ENCODE measurements at places on chromosomes 2 and 18.
A peak's percentile ranks its signal among the peaks of the same experiment; 100 is the strongest.

DNA sequence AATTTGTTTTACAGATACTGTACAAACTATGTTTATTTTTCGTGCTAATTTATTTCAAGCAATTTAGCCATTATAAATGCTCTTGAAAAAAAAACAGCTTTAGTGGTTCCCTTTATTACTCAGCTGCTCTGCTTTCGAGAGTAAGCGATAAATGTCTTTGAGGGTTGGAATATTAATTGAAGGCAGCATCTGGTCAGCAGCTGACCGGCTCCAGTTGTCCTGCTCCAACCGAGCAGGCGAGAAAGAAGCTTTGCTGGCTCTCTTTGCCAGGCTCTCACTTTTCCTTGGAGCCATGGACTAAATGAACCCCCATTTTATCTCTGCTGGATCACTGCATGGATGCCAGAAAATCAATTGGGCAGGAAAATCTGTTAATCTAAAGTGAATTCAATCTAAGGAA lies 147.4 kb downstream of the LNPK start:
- no peak for DNase-seq

DNA sequence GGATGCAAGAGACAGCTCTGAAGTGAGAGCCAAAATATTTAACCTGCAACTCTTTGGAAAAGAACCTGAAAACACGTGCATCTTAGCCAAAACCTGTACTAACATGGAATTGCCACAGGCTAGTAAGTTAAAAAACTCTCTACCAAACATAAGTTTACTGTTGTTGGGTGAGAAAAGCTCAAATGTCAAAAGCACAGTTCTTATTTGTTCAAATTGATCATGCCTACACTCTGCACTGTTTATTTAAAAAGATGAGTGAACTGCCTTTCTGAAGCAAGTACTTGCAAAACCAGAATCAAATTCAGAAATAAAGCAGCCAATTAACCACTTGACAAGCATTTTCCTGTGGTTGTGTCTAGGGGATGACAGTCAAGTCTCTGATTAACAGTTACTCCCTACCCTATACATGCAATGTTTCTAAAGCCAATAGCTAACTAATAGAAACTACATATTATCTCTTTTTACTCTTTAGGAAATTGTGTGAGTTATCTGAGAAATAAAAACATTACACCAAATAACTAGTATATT lies 5.6 kb downstream of the IKZF2 start:
- no peak for DNase-seq

DNA sequence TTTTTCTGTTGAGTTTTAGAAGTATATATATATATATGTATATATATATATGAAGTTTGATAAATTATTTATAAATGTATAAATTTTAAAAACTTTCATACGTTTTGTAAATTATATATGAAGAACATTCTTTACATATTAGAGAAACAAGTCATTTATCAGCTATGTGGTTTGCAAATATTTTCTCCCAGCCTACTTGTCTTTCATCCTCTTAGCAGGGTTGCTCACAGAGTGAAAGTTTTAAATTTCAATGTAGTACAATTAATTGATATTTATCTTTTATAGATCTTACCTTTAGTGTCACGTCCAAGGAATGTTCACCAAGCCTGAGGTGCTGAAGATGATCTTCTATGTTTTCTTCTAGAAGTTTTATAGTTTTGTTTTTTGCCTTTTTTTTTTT lies 78.3 kb upstream of the HS6ST1 start:
- no peak for DNase-seq

DNA sequence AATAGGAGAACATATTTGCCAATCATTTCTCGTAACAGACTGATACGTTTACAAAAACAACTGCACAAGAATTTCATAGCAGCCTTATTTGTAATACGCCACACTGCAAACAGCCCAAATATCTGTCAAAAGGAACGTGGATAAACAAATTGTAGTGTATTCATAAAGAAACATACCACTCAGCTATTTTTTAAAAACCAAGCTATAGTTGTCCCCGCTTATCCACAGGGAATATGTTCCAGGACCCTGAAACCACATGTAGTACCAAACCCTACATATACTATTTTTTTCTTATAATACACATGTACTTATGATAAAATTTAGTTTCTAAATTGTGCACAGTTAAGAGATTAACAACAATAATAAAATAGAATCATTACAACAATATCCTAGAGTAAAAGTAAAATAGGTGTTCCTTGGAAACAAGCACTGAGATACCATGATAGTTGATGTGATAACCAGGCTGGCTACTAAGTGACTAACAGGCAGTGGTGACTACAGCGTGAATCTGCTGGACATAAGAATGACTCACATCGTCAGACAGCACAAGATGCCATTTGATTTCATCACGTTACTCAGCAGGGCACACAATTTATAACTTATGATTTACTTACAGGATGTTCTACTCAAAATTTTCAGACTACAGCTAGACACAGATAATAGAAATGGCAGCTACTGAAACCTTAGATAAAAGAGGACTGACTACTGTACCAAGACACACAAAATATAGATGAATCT lies 367.4 kb downstream of the NCKAP5 start:
- DNase-seq: no peak

DNA sequence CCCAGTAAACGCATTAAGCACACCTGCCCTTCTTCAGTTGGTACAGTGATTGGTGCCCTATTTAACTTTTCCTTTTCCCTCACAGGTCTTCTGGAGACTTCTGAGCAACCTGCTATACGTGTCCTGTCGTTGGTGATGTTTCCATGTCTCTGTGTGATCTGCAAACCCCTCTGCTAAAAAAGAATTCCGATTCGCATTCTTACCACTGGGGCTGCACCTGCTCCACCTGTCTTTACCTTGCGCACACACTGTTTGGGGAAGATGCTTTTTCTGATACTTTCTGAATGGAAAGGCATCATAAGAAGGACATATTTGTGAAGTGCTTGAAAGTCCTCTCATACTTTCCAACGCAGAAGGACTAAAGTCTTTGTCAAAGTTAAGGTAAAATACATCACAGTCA lies 323.9 kb upstream of the SOX11 start:
- no peak for DNase-seq

- DNase-seq: no peak
Observed at GRCh38 chr2:152441961-152442360, 107.0 kb downstream of the FMNL2 start.

- no peak for DNase-seq
Observed at GRCh38 chr2:240876475-240877251, 8.0 kb downstream of the AGXT start.

GRCh38 chr2:18473241-18474181 lies 86.9 kb downstream of the RDH14 start:
- peak; percentile 32 for DNase-seq

- DNase-seq: no peak
Observed at GRCh38 chr2:224723586-224724217, 7.5 kb upstream of the CCDC195 start.

- no peak for DNase-seq
Observed at GRCh38 chr2:84768840-84769239, 112.0 kb downstream of the TRABD2A start.

- no peak for DNase-seq
Observed at GRCh38 chr2:181164699-181165098, 184.3 kb downstream of the UBE2E3 start.

- DNase-seq: no peak
Observed at GRCh38 chr2:196956069-196956468, 29.6 kb upstream of the PGAP1 start.

DNA sequence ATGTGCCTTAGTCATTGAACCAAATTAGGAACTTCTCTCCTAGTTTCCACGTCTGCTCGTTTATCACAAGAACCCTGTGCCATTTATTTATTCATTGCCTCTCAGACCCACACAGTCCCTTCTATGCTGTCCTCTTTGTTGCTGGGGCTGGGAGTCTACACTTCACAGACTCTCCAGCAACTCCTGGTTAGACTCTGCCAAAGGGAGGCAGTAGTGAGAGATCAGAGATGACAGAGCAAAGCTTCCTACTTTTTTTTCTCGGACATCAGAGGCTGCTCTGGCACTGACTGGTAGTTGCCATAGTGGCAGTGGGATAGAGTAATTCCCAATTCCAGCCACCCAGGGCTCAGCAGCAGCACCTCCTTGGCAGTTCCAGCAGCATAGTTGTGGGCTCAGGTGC lies 277.5 kb downstream of the BCL11A start:
- DNase-seq: no peak

DNA sequence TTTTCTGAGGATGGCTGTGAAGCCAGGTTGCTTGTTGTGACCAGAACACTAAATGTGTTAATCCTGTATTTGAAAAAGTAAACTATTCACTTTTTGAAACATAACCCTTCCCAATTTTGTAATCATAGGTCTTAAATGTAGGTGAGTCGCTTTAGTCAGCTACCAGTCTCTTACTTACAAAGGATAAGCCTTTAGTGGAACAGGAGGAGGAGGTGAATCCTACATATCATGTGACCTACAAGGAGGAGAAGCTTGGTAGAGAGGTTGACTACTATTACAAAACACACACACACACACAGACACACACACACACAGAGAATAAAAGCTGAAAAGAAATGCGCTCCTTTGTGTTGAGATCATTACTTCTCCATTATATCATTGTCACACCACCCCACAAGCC lies 59.9 kb upstream of the SPAG16 start:
- DNase-seq: no peak

DNA sequence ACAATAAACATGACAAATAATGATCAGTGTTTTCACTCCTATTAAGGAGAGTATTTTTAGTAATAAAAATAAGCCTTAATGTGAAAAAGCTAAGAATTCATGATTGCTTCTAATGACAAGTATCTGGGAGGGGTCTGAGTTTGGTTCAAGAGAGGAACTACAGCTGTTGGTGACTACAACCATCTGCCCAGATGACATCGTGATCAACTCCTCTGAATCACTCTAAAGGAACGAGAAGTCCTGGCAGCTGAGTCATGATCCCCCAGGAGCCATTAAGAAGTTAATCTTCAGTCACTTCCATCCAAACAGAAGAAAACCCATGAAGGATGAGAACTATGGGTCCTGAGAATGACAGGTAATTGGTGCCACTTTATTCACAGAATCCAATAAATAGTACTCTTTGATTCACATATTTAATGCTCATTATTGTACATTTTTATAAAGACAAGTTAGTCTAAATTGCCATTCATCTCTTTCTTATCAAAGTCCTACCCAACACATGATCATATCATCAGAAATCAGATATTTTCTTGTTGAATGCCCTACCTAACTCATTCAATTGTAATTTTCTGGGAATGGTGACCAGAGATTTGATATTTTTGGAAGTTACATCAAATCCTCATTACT lies 6.8 kb downstream of the TFPI start:
- DNase-seq: no peak

GRCh38 chr2:41853427-41854191 lies 194.2 kb upstream of the PKDCC start:
- peak; percentile 52 for DNase-seq

DNA sequence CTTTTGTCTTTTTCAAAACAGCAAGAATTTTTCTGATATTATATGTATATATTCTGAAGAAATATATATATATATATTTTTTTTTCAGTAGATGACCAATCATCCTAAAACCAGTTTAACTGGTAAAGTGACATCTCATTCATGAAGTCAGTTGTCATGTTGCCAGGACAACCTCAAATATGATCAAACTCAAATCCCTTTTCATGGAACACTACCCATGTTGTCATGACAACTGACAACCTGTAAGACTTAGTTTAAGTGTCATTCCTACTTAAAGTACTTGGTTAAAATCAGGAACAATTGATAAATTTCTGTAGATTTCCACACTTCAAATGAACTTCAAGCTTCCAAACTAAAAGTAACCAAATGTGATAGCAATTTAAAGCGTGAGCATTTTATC lies 101.8 kb upstream of the ERBB4 start:
- DNase-seq: no peak

DNA sequence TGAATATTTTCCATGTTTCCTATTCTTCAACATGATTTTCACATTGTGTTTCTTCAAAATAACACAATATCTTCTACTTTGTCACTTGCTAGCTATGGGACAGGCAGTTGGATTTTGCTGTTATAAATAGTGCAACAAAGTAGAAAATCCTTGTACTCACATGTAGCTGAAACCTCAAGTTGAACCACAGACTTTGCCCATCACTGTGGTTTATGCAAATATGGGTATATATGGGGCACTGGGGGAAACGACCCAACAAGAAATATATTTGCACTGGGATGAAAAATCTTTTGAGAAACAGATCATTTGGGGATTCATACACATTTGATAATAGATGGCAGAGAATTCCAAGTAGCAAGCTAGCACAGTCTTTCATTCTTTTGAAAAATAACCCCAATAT lies 486.3 kb upstream of the MAP2 start:
- no peak for DNase-seq

DNA sequence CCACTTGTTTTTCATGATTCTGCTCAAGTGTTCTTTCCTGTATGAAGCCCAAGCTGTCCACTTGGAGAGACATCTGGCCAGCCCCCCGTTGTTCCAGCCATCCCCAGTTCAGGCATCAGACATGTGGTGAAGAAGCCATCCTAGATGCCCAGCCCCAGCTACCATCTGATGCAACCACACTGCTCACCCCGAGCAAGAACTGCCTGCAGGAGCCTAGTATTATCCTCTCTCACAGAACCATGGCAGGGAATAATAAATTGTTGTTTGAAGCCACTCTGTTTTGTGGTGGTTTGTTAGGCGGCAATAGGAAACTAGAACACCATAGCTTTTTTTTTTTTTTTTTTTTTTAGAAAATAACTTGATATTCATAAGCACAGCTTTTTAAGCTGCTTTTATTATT lies 19.5 kb upstream of the DARS1 start:
- DNase-seq: no peak

DNA sequence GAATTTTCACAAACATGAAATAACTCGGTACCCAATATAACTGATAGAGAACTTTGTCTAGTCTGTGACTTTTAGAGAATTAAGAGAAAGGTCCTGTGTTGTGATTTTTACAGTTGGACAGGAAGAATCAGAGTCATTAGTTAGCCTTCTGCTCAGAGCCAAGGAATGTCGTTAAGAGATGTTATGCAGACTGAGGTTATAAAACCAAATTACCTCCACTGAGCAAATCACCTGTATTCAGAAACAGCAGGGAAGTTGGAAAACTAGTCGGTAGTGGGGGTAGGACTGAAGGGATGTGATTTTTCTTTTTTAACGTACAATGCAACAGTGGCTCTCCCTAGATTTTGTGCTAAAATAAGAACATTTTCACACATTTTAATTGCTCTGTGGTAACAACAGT lies 18.5 kb downstream of the TANK start:
- no peak for DNase-seq

- no peak for DNase-seq
Observed at GRCh38 chr2:181152226-181152625, 171.8 kb downstream of the UBE2E3 start.

DNA sequence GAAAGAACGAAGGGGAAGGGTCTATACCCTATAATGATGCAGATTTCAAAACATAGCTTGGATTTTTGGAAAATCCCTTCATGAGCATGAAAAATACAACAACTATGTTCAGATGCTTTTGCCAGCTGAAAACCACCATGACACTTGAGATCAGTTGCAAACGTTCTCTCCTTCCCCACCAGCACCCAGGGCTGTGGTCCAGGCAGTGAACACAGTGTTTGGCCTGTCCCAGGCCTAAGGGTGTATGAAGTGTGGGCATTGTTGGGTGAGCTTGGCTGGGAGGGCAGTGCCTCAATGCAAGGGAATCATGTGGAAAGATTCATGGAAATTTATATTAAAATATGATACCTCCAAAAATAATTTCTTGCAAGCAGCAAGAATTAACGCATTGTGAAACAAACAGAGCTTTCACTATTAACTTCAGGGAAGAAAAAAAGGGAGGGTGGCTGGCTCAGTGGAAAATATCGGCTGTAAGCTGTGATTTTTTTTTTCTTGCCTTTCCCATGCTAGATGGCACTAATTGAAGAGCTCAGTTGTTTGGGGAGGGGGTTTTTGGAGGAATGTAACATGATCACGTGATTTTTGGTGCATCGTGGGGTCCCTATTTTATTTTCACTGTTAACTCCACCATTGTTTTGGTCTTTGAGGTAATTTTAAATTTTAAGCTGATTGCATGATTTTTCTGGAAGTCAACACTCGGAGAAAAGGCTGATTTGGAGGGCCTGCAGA lies 52.0 kb downstream of the CDC42EP3 start:
- no peak for DNase-seq

All from Ammon's horn (tissue), 1 donor.